ENCODE measurements at places on chromosomes 6 and 20.

- peak; percentile 44 for DNase-seq
These were observed 363.5 kb downstream of the ESR1 start for GRCh38 chr6:152170702-152171667.

GRCh38 chr6:166988674-166989201, 10.5 kb upstream of the CEP43 start:
- no peak for DNase-seq

DNA sequence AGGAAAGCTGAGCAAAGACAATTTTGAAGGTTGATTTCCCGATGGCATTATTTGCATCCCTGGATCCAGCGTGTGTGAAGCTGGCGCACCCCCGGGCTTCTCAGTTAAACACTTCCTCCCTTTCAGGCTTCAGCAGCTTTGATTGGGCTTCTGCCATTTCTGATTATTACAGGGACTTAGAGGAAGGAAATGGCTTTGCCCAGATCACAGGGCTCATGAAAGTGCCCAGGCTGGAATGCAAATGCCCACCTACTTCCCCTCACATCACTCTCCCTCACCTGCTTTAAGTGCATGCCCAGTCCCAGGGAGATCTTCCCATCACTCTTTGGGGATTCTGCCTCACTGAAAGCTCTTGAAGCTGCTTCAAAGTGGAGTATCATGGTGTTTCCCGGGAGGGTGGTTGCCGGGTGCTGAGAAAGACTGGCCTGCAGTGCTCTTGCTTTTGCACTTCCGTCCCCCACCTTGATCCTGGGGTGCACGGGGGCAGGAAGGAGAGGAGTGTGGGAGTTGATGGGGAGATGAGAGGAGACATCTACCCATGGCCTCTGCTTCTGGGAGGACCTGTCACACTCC, 28.3 kb downstream of the PHACTR3 start:
- no peak for DNase-seq

DNA sequence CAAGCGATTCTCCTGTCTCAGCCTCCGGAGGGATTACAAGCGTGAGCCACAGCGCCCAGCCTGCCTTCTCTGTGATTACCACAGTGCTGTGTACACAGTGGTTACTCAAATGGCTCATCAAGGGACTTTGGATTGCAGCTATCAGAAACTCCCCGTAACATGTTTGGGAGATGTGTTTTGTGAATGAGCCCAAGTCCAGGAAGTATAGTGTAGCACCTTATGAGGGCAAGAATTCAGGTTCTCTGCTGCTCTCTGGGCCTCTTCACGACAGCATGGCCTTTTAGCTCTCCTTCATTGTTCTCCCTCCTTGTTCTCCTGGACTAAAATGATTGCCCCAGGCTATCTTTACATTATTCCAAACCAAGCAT, 34.1 kb upstream of the RPL7L1 start:
- DNase-seq = no peak

DNA sequence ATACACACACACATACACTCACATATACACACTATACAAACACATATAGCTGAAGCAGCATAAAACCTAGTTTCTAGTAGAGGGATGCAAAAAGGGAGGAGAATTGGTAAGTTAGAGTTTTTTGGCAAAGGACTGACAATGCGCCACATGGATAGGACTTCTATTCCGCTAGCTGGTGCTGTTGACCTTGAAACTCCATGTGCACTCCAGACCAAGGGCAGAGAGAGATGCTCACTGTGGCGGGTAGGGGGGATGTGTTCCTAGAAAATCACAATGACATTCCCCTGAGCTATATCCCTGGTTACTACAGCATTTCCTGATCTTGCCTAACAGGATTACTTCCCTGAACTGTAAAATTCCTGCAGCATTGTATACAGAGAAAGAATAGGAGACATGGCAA, 19.2 kb downstream of the MICA start:
- no peak for DNase-seq

GRCh38 chr20:12798286-12798685, 210.5 kb upstream of the SPTLC3 start:
- DNase-seq = no peak

DNA sequence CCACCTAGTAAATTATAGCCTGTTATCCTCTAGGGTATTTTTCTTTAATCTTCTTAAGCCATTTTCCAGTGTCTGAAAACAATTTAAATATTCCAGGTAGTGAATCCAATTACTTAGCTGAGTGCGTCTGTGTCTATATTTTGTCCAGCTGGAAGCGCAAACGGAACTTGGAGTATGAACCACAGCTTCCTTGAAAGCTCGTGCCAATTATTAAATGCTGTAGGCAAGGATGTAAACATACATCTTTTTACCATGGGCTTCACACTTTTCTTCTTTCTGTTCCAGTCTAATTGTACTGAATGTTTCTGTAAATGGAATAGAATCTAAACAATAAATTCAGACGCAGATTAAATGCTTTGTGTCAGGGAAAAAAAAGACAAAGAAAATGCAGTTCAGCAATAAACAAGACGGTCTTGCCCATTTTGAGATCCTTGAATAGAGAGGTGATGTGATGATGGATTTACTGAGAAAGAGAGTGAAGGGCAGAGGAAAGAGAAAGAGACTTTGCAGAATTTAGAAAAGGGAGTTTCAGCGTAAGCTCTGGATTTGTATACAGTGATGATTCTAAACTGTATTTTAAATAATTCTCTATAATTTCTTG, 1.9 kb downstream of the PLCB1 start:
- no peak for DNase-seq

- no peak for DNase-seq
These were observed 686.0 kb upstream of the MMS22L start for GRCh38 chr6:97969065-97969464.

- DNase-seq = no peak
These were observed 9.2 kb downstream of the FOXA2 start for GRCh38 chr20:22575087-22575721.

DNA sequence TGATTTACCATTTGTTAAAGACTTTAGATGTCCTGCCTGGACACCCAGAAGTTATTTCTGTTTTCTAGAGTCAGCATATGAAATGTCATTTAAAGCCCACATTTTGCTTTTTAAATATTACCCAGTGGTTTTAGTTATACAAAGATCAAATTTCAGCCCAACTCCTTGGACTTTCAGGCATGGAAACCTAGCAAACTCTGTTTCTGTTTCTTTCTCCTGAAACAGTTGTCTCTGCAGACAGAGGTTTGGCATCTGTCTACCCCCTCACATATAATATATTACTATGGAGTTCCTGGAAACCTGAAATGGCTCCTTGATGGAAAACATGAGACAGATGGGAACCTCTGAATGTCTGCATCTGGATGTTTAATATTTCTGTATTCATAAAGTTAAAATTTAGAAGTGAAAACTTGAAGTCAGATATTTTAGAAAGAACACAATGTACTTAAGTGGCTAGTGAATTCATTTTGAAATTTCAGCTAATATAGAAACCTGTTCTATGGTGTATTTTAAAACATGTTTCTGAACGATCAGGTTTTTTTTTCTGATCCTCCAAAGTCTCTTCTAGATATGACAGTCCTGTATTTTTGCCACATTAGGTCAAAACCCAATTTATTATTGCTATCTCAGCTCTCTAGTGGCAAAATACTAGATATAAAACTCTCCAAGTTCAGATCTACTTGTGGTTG, 743.3 kb downstream of the CD109 start:
- no peak for DNase-seq

DNA sequence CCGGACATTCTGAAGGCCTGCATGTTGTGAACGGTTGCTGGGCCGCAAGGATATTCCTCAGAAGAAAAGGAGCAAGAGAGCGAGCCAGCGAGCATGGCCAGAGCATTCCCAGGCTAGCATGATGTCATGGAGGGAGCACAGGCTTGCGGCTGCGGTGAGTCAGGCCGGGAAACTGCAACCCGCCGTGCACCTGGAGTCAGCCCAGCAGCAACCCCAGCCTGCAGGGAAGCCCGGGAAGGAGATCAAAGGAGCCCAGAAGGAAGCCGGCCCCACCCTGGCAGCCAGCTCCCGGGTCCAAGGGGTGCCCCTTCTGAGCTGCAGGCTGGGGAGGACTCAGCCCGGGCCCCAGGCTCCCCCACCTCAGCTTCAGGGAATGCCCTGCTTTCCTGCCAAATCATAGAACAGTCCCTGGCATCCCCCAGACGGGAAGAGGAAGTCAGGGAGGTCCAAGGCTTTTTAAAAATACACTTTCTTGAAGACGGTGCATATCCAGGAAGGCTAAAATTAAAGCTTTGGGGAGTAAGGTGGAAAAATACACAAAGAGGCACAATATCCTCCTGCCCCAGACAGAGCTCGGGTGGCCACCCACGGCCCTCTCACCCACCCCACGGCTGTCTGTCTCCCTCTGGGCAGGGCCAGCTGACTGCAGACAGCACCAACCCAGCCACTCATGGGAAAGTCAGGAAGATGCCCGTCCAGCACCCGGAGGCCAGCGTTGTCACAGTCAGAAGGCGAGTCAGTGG, 53.7 kb downstream of the BMP7 start:
- no peak for DNase-seq

DNA sequence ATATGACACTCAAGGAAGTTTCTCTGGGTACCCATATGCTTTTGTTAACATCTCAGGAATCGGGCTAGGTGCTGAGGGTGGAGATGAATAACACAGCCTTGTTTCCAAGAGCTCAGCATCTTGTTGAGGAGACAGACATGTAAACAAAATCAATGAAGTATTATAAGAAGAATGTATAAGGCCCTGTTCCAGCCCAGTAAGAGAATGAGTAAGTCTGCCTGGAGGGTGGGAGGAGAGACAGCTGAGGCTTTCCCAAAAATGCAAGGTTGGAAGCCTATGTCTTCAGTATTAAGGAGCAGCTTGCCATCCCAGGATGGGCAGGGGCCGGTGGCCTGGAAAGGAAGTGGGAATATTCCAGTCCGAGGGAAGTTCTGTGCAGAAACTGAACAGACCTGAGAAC, 615.3 kb upstream of the BTBD3 start:
- no peak for DNase-seq

DNA sequence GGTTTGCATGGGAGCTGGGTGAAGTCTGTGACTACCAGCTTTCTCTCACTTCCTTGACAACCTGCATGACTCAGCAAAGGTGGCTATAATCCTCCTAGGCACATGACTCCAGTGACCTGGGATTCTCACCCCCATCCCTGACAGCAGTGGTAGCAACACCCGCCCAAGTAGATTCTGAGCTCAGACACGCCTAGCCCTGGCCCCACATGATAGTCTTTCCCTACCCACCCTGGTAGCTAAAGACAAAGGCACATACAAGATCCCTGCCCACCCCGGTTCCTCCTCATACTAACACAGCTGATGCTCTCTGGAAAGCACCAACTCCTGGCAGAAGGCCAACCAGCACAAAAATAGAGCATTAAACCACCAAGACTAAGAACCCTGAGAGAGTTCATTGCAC, 25.9 kb upstream of the CRISP1 start:
- DNase-seq = no peak

GRCh38 chr6:36924131-36924530, 30.4 kb upstream of the PI16 start:
- DNase-seq = no peak

- no peak for DNase-seq
These were observed 37.1 kb downstream of the SLC22A23 start for GRCh38 chr6:3419624-3420272.

GRCh38 chr6:119125576-119125975, 47.1 kb upstream of the FAM184A start:
- no peak for DNase-seq

DNA sequence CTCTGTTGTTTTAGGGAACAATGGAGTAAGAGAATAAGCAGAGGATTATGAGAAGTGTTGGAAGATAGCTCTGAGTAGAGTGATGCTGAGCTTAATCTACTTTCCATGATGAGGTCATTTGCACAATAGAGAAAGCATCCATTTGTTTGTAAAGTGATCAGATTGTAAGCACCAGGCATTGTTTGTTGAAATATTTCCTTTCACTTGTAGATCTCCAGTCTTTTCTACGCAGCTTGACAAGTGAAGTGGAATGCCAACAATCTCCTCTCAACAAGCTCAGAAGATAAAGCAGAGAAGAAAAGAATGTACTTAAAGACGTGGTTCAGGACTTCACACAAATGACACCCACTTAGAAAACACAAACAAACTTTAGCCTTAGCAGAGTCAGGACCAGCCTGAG, 80.1 kb upstream of the MARCKS start:
- no peak for DNase-seq

DNA sequence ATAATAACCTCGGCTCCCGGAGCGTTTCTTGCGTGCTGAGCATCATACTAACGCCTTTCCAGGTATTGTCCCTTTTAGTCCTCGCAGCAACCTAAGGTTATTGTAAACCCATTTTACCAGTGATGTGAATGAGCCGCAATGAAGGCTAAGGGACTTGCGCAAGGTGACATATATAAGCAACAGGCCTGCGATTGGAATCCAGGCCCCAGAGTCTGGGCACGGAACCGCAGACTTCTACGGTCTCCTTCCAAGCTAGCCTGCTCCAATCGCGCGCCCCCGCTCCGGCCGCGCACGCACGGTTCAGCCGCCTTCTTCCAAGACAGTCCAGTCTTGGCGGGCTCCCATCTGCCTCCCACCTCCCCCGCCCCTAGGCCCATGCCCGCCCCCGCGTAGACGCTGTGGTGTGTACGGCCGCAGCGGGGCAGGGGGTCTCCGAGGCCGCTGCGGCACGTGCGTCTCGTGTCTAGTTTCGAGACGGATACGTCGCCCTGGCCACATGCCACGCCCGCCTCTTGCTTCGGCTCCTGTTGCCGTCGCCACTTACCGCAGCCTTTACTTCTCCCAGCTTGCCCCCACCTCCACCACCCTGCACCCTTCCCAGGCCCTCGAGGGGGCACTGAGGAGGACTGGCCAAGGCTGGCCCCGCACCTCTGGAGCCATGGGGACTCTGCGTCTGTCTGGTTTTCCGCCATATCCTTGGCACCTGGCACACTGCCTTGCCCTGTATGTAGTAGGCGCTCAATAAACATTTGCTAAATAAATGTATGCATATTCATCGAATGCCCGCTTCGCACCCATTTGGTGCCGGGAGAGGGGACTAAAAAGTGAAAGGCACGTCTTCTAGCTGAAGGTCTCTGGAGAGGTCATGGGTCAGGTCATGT, 855 bp upstream of the GFOD1 start:
- peak; percentile 47 for DNase-seq

- DNase-seq = peak; percentile 45
These were observed 1.0 kb downstream of the CLIC5 start for GRCh38 chr6:46014511-46015118.

DNA sequence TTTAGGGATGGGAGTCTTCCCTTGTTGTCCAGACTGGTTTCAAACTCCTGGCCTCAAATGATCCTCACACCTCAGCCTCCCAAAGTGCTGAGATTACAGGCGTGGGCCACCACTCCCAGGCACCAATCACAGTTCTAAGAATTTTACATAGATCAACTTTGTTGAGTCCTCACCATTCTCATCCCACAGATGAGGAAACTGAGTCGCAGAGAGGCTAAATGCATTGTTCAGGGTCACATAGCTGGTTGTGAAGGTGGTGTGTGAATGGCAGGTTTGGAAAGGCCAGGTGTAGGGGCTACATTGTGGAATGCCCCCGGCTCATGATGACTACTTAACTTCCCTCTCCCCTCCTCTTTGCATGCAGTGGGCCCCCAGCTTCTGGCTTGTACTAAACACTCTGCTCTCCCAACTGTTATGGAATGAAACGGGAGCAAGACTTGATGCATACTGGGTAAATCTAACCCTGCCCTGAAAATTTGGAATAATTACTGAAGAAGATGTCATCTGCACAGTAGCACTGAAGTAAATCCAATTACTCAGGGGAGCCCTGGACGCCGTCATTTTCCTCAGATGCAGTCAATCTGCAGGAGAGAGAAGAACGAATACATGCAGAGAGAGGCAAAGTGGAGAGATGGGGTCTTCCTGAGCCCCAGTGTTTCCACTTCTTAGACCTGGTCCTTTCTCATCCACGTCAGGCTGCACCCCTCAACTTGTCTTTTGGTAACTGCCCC, 102.3 kb upstream of the ZNF217 start:
- DNase-seq = no peak

GRCh38 chr20:48723308-48724264, 104.2 kb downstream of the PREX1 start:
- DNase-seq = no peak

- DNase-seq = peak; percentile 15
These were observed 630 bp downstream of the PPP1R3G start for GRCh38 chr6:5085648-5086293.
